ENCODE measurements at places on chromosomes 11 and 22.

- no peak for DNase-seq
These were observed 275.8 kb downstream of the FAT3 start for GRCh38 chr11:92500453-92500852.

- no peak for DNase-seq
These were observed 68.9 kb downstream of the C22orf31 start for GRCh38 chr22:28992565-28993356.

DNA sequence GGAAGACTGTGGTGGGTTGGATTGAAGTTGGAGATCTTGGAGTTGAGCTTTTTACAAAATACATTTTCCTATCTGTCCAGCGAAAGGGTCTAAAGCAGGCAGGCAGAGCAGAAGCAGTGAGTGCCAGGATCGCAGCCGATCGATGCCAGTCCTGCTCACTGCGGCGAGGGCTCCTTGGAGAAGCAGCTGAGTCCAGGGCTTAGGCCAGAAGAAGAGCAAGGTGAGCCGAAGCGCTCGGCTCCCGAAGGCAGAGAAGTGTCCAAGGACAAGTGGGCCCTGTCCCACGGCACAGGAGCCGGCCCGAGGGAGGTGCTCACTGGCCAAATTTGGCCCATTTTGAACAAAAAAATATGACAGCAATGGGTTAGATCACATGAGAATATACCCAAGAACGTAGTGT is 637.8 kb downstream of the BRD1 start:
- DNase-seq, result no peak

DNA sequence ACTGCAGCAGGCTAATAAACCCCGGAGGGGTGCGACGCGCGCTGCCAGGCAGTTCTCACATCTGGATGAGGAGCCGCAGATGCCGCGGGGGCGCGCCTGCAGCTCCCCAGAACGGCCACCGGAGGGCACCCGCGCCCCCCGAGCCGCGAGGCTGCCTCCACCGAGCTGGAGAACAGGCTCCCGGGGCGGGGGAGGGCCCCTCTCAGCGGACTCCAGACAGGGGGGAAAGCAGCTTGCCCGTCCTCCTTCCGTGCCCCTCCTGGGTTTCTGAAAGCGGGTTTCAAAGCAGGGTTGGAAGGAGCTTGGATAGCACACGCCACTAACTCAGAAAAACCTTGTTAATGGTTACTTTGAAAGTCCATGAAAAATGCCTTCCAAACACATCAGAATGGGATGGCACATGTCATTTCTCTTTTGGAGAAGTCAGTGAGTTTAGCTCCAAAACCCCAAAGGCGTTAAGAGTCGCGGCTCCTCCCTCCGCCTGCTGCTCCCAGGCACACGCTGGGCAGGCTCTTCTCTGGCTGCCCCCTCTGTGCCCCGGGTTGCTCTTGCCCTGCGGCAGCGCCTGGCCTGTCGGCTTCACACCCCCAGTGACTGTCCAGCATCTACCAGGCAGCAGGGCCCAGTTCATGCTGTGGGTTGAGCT is 317.8 kb downstream of the NTM start:
- DNase-seq, result no peak

DNA sequence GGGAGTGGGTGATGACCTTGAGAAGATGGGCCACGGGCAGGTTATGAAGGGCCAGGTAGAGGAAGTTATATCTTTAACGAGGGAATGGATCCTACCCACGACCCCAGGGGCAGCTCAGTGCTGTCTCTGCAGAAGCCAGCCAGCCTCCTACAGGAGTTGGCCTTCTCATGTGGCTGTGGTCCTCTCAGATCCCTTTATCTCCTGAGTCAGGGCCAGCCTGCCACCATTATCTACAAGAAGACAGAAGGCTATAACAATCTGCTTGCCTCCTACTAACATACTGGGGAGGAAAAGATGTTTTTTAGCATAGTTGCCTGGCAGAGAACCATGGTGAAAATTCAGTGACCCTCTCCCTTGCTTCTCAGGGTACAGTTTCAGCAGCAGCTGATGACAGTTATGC is 7.0 kb upstream of the YWHAH start:
- no peak for DNase-seq

DNA sequence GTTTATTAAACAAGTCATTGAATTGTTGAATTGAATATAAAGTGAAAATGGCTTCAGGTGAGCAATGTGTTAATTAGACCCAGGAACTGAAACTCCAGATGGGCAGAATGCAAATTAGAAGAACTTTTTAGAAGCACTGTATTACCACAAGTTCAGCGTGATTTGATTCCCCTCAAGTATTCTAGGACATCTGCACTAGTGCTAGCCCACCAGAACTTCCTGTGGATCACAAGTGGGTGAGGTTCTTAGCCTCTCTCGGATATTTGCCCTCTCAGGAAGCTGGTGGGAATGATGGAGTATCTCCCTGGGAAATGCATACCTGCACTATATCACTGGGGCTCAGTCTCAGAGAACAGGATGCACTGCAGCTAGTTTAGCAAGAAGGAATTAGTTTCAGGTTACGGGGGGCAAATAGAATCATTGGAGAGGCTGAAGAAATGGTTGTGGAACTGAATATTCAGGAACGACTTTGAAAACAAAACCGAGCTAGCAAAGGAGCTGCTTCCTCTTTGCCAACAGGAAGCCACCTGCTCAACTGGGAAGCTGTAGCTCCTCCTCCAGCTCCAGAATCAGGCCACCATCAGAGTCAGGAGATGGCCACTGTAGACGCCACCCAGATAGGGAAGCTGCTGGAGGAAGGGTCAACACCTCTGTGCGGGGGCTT is 74.3 kb downstream of the DHCR7 start:
- DNase-seq, result no peak

DNA sequence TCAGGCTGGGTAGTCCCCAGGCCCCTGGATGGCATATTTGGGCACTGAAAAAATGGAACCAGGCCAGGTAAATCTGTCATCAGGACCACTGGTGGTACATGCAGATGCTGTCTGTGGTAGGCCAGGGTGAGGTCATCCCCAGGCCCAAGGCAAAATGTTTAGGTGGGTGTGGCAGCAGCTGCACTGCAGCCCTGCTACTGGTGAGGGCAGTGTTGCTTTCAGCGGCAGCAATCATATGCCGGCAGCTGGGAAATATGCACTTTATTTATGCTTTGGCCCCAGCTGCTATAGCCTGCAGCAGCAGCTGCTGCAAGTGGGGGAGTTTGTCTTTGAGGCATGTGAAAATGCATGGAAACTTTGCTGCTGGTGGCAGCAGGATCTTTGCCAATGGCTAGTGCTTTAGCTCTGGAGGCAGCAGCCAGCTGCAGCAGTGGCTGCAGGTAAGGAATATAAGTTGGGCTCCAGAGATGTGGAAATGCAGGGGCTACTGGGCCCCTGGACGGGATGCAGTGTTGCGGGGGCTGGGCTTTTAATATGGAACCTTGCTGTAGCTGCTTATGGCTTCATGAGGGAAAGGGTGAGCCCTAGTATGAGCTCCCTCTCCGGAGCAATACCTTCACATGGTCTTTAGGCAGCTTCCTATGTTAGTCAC is 365.7 kb upstream of the CADM1 start:
- DNase-seq, result no peak

Measured in activated CD8-positive, alpha-beta memory T cell treated with anti-CD3 and anti-CD28 coated beads for 1 hour (primary cell).